AG04450 (cell line): ENCODE measurements at places on chromosomes 12 and 14. TPM values are rescaled to one million over a fixed set of nuclear protein-coding genes. Genes with fewer than 3 reads are reported as not detected.

- no peak for DNase-seq
Measured at GRCh38 chr14:96351986-96352385, 11.2 kb downstream of the ATG2B start.

Gene BCL11B
- polyA plus RNA-seq, result not detected in 2 replicates

Gene MMP17
- polyA plus RNA-seq, result 9.9 and 13.2 TPM in 2 replicates

- DNase-seq, result no peak
Measured at GRCh38 chr14:71967704-71968103, 35.5 kb downstream of the RGS6 start.

Gene IL26
- not detected in 2 replicates for polyA plus RNA-seq

Gene KRT82
- not detected in 2 replicates for polyA plus RNA-seq

- no peak for DNase-seq
Measured at GRCh38 chr12:90593596-90594295, 361.2 kb downstream of the CCER1 start.

DNA sequence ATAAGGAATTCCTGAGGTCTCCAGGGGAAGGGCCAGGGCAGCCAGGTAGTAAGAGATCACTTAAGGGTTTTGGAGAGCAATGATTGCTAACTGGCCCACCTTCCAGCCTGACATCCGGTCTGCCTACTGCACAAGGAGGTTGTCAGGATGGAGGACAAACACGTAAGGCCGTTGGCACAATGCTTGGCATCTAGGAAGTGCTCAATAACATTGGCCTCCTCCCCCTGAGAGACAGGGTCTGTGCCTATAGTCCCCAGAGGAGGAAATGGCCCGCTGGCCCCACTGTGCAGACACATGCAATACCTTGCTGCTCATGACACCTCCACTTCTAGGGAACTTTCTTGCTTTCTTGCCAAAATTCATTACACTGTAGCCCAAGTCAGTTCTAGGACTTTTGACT lies 73.2 kb downstream of the NTF3 start:
- DNase-seq, result no peak

DNA sequence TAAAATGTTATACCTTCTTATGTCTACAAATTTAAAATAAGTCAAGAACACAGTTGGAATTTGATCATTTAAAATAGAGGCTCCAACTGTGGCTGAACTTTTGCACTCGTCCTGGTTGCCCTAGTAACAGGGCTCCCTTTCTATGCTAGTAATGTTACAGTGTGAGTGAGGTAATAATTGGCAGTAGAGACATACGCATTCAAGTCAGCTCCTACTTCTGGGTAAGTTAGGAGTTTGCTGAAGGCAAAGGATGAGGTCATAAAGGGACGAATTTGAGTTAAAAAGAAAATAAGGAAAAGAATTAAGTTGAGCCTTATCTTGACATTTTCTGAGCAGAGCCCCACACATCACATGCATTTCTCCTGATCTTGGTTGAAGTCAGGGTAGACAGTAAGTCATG lies 129.1 kb downstream of the TMEM117 start:
- no peak for DNase-seq

- no peak for DNase-seq
Measured at GRCh38 chr14:68956724-68957123, 22.4 kb downstream of the ACTN1 start.
